ENCODE measurements at places on chromosomes 16 and 17. TPM values are rescaled to one million over a fixed set of nuclear protein-coding genes. Genes with fewer than 3 reads are reported as not detected.

The HOXB7 gene
- total RNA-seq, result 37.9 TPM

The TEX2 gene
- 16.1 TPM for total RNA-seq

The TBX6 gene
- 0.49 TPM for total RNA-seq

The FBXL16 gene
- 2.7 TPM for total RNA-seq

The CTRB1 gene
- not detected for total RNA-seq

GRCh38 chr16:81158964-81159363 is 62.8 kb upstream of the GCSH start:
- DNase-seq, result no peak

GRCh38 chr16:87628940-87629339 is 26.6 kb downstream of the JPH3 start:
- DNase-seq, result no peak

DNA sequence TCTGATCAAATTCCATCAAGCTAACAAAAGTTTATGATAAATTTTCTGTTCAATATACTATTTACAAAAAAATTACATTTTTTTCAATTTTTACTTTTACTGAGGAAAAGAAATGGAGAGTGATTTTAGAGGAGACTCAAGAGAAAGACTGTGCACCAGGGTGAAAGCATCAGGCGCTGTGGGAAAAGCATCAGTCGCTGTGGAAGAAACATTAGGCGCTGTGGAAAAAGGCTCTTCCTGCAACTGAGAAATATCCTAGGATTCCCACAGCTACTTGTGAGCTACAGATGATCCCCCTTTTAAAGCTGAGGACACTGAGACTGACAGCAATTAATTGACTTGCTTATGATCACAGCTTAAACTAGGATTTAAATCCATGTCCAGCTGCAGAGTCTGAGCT is 4.9 kb downstream of the ANKFY1 start:
- no peak for DNase-seq

DNA sequence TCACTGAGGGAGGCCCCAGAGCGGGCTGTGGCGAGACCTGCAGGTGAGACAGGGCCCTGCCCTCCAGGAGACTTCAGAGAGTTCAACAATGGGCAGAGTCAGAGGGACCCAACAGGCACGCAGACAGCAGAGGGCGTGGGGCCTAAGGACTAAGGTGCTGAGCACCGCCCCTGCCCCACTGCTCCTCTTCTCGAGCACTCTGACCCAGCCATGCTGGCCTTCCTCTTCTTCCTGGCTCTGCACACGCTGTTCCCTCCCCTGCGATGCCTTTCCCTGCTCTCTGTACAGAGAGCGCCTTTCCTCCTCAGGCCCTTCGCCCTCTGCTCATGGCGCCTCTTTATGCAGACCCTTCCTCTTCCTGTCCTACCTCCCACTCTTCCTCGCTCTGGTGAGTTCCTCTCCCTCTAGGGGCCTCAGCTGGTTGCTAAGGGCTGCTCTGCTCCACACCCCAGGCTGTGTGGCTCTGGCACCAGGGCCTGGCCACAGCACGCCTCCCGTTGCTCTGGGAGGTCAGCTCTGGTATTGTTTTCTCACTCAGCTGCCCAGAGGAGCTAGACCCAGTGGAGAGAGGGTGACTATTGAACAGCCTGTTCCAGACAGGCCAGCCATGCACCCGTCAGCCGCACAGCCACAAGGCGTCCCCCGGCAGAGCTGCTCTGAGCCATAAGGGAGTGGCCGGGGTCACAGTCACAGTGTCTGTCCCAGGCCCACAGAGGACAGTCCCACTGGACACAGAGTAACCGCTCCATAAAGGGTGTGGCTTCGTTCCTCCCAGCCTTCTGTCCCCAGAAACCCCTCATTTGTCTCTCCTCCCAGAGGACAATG is 13.6 kb upstream of the RASD1 start:
- no peak for DNase-seq

GRCh38 chr17:3691617-3692067 is 4.3 kb downstream of the P2RX5 start:
- DNase-seq, result no peak

- DNase-seq, result no peak
These were observed 154.8 kb upstream of the SOX9 start for GRCh38 chr17:71966055-71966454.

DNA sequence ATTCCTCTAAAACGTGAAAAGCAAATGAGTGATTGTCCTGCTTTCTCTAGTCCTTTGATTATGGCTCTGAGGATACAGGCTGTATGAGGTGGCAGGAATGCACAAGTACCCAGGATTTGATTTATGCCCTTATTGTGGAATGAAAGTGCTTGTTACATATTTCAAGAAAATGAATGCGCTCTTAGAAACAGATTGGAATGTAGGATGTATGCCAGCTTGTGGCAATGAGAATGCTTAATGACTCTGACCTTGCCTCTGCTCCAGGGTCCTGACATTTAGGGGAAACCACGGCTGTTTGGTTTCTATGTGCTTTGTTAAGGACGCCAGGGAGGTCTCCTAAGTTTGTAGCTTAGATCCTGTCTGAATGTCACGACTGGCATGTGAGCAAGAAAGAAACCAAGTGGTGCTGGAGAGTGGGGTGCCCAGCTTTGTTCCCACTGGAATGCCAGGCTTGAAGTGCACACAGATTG is 22.0 kb downstream of the PRCD start:
- no peak for DNase-seq

DNA sequence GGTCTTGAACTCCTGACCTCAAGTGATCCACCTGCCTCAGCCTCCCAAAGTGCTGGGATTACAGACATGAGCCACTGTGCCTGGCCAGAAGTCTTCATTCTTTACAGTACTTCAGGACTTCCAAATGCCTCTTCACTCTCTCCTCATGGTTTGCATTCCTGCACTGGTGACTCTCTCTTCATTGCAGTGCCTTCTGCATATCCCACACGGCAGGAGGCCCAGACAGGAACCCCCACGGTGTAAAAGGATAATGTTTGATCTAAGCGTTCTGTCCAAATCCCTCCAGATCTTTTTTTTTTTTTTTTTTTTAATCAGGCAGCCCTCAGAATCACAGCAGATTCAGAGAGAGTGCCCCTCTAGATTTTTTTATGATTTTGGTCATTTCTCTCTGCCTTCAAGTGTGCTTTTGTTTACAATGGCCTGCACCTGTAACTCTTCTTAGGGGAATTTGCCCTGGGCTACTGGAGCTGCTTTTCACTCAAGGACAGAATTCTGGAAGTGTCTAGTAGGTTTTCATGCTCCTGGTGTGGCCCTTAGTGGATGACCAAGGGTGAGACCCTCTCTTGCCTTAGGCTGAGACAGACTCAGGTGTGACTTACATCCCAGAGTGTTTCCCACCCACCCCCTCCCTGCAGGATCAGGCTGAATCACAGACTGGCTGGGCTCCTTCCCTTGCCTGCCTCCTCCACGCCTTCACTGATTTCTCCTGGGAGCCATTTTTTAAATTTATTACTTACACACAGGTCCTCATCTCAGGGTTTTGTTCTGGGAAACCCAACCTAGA is 19.8 kb upstream of the NF1 start:
- DNase-seq, result peak; percentile 73

GRCh38 chr17:55435408-55435807 is 13.8 kb upstream of the MMD start:
- no peak for DNase-seq

DNA sequence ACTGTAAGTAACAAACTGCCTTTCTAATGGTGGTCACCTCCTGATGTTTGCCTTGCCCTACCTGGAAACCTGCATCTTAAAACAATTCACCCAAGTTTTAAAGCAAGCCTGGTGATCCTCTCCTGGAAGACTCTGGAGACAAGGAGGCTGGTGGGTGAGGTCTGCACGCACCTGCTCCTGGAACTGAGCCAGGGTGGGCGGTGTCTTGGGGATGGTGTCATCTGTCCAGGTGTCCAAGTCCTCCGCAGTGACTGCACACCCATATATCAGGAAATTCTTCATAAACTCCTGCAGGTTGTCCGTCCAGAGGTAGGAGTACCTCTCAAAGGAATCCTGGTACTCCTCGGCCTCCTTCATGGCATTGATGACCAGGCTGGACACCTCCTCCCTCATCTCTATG is 44.9 kb downstream of the DNAH17 start:
- no peak for DNase-seq

DNA sequence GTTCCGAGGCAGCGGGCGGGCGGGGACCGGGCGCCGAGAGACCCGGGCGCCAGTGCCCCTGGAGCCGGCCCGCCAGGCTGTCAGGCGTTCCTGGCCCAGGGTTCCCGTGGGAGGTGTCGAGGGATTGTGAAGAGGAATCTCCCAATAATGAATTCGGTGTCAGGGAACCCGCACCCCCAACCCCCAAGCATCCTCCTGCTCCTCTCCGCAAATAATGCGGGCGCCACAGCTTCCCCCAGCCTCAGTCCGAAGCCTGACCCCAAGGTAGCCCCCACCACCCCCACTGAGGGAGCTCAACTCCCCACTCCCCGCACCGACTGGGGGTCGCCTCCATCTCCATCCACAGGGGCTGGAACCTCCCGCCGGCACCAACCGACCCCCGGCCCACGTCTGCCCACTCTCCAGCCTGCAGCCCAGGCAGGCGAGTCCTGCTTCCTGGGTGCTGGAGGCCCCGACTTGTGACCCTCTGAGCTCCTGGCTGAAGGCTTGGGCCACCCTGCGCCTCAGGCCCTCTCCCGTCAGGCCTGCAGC is 641 bp upstream of the CASKIN1 start:
- no peak for DNase-seq

DNA sequence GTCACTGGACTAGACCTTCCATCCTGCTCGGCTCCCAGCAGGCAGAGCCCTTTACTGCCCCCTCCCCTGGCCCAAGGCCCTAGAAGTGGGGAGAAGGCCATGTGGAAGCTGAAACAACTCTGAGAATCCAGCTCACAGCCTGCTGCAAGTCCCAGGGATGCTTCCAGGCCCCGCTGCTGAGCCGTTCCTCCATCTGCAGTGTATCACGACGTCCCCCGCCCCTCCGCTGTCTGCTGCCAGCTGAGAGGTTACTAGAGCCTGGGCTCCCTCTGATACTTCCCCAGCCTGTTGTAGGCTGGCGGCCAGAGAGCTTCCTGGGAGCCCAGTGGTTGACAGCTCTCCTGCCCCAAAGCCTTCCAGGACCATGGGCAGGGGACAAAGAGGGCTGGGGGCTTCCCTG is 118.2 kb downstream of the MGAT5B start:
- DNase-seq, result no peak

DNA sequence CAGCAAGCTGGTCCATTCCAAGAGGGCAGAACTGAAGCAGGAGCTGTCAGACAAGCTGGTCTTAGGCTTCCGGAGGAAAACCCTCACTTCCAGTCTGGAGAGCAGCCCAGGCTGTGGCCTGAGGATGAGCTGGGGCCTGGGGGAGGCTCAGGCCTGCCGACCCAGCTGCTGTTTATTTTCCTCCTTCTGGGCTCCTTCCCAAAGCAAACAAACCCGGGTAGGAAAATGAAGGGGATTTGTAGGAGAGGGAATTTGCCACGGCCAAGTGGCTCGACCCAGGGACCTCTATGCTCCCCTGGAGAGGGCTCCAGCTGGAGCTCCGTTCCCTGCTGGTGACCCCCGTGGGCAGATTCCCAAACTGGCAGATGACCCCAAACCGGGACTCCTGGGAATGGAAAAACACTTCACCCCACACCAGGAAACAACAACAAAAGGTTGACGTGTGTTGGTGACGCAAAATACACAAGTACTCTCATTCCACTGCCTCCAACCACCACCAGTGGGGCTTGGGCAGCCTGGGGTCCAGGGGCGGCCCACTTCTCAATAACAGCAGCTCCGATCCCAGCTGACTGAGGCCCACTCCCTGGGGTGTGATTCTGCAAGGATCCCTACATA is 8.8 kb downstream of the JUP start:
- no peak for DNase-seq

DNA sequence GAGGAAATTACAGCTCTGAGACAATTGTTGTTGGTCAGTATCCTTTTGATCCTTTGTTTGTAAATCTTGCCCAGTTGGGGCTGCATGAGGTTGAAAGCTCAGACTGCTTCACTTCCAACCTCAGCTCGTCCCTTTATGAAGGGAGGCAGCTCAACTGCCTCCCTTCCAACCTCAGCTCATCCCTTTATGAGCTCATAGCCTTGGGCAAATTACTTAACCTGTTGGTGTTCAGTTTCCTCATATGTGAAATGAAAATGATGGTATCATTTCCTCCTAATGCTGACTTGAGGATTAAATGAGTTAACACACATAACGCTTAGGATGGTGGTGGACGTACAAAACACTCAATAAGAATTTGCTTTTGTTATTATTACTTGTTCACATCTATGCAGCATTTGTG is 265.1 kb downstream of the CDH13 start:
- no peak for DNase-seq

- peak; percentile 55 for DNase-seq
These were observed 674 bp downstream of the ZNF821 start for GRCh38 chr16:71883168-71883848.

DNA sequence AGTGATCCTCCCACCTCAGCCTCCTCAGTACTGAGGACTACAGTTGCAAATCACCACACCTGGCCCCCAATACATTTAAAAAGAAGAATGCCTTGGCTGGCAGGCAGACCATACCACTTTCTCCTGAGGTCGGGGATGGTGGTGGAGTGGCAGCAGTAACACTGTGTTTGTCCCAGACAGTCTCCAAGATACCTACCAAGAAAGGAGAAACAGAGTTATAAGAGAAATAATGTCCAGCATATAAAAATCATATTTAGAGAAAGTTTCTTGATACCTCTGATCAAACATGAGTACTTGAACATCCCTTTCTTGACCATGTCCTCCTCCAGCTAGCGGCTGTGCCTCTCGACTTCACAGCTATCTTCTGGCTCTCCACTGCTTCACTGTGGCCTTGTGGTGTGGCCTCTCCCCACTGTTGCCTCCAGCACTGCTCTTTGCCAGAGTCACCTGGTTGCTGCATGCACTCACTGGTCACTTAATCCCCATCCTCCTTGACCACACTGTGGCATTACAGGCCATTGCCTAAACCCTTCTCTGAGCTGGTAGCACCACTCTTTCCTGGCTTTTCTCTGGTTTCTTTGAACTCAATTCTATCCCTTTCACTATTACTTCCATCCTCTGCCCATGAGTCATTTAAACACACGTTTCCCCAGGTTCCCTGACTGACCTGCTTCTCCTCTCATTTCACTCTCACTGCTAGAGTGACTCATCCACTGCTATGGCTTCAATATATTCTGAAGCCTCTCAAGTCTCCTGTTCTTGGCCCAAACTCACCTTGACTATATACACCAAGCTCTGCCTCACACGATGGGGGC is 45.2 kb downstream of the XPO6 start:
- no peak for DNase-seq

- DNase-seq, result no peak
These were observed 45.5 kb downstream of the PKD1L3 start for GRCh38 chr16:71954699-71955195.

DNA sequence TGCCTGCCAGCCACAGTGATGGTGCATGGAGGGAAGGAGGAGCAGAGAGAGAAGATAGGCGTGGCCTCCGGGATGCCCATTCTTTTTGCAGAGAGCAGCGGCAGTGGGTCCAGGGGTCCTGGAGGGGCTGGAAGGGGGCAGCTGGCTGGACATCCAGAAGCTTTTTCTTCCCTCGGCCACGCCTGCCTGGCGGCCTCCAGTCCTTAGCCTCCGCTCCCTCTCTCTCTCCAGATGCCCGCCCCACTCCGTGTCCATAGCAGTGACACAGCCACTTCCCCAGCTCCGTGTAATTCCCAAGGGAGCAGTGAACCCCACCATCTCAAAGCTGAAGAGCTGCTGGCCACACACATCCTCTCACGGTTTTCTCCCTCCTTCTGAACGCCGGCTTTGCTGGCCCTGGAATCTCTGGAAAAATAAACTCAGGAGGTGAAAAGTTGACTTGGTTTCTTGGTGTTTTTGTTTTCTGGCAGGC is 26.3 kb upstream of the CDC42EP4 start:
- DNase-seq, result no peak
